ENCODE measurements at places on chromosomes 4 and X.

DNA sequence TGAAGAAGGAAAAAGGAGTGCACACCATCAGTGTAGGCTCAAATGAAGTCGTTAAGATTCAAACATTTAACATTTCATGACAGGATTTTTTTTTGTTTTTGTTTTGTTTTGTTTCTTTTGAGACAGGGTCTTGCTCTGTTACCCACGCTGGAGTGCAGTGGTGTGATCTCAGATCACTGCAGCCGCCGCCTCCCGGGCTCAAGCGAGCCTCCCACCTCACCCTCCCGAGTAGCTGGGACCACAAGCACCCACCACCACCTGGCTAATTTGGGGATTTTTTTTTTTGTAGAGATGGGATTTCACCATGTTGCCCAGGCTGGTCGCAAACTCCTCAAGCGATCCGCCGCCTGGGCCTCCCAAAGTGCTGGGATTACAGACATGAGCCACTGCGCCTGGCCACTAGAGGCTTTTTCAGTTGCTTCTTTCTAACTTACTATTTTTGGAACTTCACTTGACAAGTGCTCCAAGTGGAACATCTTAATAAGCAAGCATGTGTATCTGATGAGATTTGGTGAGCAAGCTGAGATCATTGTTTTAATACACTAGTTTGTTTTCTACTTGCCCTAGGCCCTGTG lies 78.9 kb upstream of the CNKSR2 start:
- DNase-seq = no peak

DNA sequence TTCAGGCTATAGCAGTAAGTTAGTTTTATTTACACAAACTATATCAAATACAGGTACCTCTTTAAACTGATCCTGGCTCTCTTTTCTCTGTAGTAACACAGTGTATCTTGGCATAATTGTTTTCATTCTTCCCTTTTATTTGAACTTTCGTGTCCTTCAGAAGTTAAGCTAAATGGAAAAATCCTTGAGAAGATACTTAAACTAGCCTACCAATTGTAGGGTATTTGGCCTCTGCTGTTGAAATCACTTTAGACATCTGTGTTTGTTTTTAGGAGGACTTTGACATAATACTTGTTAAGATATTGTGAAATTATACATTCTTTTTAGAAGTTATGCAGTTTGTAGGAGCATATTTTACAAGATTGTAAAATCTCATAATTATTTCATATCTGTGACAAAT lies 90.3 kb upstream of the GK2 start:
- DNase-seq = no peak

GRCh38 chrX:119017077-119017476 lies 42.7 kb downstream of the LONRF3 start:
- DNase-seq = no peak

GRCh38 chr4:139129206-139129605 lies 47.8 kb downstream of the ELF2 start:
- DNase-seq = no peak

- no peak for DNase-seq
Measured at GRCh38 chrX:107452581-107452980, 3.1 kb downstream of the FRMPD3 start.

- no peak for DNase-seq
Measured at GRCh38 chr4:176400816-176401461, 81.2 kb downstream of the SPCS3 start.

GRCh38 chr4:6192245-6192644 lies 8.1 kb downstream of the JAKMIP1 start:
- no peak for DNase-seq

GRCh38 chrX:1491851-1492349 lies 39.2 kb upstream of the ASMTL start:
- DNase-seq = no peak

GRCh38 chr4:26509681-26510333 lies 19.5 kb upstream of the CCKAR start:
- no peak for DNase-seq

GRCh38 chrX:10016519-10017132 lies 49.5 kb downstream of the CLDN34 start:
- no peak for DNase-seq

- DNase-seq = no peak
Measured at GRCh38 chr4:17322514-17322913, 189.4 kb downstream of the QDPR start.

GRCh38 chrX:107565931-107566603 lies 62.2 kb upstream of the PRPS1 start:
- no peak for DNase-seq

DNA sequence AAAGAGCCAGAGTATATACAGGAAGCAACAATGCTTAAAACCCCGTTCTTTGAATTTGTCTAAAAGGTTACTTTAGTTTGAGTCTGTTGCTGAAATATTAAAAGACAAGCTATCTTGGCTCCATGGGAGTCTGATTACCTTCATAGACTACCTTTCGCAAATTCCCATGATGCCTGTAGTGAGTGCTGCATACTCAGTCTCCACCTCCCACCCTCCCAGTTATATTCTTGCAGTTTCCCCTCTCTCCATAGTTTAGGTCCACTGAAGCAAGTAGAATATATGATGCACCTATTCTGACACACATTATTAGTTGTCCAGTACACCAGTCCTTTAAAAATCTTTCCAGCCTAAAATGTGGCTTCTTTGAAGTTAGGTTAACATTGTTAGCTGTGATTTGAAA lies 2.4 kb downstream of the CNKSR2 start:
- DNase-seq = no peak

DNA sequence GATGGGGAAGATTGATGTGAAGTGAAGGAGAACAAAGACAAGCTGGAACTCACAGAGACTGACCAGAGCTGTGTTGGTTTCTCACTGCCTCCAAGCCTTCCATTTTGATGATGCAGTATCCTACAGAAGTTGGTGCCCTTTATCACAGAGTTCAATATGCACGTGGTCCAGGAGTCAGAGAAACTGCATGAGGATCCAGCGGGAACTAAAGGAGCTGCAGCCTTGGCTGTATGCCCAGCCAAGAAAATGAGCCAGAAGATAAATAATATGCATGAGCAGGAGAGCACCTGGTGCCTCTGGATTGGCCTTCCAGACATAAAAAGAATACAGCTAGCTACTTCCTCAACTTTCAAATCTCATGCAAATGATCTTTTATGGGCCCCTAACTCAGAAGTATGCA lies 44.3 kb upstream of the DCLK2 start:
- DNase-seq = peak; percentile 19

- no peak for DNase-seq
Measured at GRCh38 chr4:2652415-2653160, 103.5 kb downstream of the TNIP2 start.

- no peak for DNase-seq
Measured at GRCh38 chr4:27198246-27198645, 337.6 kb downstream of the STIM2 start.

DNA sequence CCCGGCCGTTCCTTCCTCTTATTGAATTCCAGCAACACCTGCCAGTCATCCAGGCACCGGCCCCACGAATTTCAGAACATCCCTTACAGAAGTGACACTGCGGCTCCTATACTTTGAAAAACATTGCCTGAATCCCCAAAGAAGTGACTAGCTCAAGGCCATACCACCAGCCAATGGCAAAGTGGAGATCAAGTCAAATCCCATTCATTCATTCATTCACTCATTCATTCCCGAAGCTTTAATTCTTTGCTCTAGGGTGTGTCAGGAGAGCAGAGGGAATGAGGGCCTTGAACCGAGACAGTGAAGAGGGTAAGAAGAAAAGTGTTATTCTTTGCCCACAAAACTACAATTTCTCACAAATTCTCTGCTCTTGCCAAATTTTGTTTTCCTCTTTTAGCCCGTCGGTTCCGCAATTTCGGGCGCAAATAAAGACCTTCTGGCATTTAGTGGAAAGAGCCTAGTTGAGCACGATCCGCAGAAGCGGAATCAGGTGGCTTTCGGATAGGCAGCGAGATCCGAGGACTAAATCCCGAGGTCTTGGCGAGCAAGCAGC lies 824 bp upstream of the HMGB3 start:
- no peak for DNase-seq

DNA sequence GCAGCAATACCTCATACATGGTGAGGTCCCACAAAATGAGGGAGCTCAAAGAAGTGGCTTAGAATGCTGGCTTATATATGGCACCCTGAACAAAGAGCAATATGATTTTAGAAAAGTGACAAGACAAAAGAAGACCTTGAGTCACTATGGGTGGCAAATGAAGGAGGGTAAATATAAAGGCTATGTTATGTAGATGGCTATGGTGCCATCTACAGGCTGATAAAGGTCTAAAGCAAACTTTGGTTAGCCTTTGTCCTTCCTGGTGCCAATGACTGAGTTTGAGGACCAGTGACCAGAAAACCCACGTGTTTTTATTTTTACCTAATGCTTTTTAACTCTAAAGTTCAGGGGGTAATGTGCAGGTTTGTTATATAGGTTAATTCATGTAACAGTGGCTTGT lies 151.8 kb downstream of the CCNG2 start:
- DNase-seq = peak; percentile 1

DNA sequence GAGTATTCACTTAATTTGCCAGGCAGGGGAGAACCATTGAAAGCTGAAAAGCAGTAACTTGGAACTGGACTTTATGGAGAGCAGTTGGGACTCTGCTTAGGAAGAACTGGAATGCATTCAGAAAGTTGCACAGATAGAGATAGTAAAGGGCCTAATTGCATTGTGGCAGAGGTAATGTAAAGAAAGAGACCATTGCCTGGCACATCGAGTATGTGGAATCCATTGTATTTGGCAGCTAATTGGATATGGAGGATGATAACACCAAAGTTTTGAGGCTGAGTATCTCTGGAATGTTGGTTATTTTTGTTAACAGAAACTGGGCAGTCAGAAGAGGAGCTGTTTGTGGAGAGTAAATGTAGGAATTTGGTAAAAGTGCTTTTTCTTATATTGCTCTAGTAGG lies 169.9 kb downstream of the BMPR1B start:
- no peak for DNase-seq

- DNase-seq = peak; percentile 69
Measured at GRCh38 chrX:7927259-7928167, at the start of gene PNPLA4. Gene PNPLA4, minus strand, starts transcription at chrX:7927413. Its CDS starts 1,294 bp downstream, at chrX:7926119.

DNA sequence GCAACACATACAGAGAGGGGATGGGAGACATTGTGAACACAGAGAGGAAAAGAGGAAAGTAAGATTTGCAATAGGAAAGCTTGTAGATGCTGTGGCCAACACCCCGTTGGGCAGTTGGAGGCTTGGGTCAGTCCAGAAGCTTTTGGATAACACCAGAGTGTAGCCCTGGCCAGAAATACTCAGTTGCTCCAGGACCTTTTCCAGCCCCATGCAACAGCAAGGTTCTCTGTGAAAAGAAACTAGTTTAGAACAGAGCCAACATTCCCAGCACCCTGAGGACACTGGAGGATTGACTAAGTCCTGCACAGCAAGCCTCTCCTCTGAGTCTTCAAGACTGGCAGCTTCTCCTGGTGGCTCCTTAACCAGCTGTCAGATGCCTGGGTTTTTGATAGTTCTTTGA lies 27.9 kb upstream of the NAF1 start:
- no peak for DNase-seq

DNA sequence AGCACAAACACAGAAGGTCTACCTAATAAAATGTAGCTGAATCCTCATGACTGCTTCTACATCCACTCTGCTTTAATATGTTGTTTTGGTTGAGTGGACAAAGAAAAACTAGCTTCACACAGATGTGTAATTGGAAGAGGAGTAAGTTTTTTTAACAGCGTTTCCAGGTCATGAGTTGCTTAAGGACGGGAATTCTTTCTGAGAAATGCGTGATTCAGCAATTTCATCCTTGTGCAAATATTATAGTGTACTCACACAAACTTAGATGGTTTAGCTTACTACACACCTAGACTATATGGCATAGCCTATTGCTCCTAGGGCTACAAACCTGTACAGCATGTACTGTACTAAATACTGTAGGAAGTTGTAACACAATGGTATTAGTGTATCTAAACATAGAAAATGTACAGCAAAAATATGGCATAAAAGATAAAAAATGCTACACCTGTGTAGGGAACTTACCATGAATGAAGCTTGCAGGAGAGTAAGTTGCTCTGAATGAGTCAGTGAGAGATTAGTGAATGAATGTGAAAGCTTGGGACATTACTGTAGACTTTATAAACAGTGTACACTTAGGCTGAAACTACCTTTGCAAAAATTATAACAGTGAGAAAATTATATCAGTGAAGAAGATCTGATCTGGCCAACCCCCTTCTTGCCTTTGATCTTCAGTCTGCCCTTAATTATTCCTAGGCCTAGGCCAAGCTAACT lies 70.8 kb upstream of the IL15 start:
- no peak for DNase-seq

- DNase-seq = no peak
Measured at GRCh38 chr4:8708401-8709021, 115.9 kb downstream of the CPZ start.

GRCh38 chr4:15020502-15021286 lies 18.4 kb downstream of the CPEB2 start:
- DNase-seq = no peak

GRCh38 chr4:98260047-98260578 lies 1.1 kb upstream of the RAP1GDS1 start:
- no peak for DNase-seq

DNA sequence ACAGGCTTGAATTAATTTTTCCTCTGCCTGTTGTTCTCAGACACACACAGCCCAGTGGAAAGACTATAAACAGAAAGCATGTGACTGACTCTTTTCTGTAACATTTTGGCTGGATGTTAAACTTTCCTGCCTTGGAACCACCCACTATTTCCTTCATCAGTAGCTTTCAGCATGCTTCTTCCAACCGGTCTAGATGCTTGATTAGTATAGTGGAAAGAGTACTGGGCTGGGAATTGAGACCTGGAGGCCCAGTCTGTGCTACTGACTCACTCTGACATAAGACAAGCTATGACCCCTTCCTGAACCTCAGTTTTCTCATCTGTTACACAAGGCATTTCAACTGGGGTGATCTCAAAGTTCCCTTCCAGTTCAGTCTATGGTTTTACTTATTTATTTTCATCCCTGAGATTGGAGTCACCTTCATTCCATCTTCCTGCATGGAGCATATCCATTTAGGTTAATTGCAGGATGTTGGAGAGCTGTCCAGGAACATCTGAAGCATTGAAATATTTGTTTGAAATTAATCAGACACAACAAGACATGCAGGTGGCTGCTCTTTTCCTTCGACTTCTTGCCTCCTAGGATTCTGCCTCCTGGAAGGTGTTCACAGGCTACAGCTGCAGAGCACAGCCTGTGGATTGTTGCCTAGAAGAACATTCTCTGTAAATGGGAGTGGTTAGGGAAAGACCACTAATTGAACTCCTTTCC lies 173.4 kb downstream of the RTL9 start:
- no peak for DNase-seq

All from NCI-H2171 (cell line).